ENCODE measurements at places on chromosomes 16 and 17.

DNA sequence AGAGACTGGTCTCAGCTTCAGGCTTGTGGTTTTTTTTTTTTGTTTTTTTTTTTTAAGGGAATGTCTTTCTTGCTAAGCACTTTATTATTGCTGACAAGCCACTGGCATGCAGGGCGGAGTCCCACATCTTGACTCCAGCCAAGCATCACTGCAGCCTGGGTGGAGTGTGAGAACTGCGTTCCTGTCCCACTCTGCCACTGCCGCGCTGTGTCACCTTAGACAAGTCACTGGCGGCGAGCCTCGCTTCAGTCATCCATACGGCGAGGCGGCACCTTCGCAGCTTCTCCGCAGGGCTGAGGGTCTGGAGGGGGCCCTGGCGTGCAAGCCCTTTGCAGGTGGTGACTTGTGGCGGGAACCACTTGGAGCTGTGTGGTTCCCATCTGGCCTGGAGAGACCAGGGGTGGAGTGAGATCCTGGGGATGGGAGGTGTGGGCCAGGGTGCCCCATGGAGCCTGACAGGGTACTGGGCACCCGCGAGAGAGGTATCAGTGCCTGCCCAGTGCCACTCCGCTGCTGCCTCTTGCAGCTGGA lies 99.1 kb upstream of the CIBAR2 start:
- DNase-seq = no peak

DNA sequence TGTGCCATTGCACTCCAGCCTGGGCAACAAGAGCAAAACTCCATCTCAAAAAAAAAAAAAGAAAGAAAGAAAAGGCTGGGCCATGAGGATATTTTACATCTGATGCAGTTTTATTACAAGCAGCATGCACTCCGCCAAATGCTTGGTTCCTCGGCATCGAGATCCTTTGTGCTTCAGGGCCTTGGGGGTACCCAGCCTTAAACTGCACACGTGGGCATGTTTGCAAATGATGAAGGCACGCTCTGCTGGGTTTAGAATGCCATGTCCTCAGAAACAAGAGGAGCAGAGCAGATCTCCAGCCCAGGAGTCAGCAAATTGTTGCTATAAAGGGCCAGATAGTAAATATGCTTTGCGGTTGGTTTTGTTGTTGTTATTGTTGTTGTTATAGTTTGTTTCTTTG lies 153.2 kb downstream of the KATNIP start:
- no peak for DNase-seq

DNA sequence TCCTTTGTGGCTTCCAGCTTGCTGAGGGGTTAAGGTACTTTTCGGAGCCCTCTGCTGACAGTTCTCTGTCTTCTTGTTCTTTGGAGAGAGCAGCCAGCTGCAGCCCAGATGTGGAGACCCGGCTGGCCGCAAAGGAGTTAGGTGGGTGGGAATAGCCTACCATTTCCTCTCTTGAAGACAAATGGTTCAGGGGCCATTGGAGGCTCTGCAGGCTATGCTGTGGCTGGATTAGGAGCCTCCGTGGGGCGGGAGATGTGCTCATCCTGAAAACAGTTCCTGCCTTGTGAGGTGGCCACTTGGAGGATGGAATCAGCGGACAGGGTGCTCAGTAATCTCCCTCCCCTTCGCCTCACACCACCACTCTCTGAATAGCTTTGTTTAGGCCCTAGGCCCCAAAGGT lies 30.3 kb downstream of the MEOX1 start:
- DNase-seq = no peak

DNA sequence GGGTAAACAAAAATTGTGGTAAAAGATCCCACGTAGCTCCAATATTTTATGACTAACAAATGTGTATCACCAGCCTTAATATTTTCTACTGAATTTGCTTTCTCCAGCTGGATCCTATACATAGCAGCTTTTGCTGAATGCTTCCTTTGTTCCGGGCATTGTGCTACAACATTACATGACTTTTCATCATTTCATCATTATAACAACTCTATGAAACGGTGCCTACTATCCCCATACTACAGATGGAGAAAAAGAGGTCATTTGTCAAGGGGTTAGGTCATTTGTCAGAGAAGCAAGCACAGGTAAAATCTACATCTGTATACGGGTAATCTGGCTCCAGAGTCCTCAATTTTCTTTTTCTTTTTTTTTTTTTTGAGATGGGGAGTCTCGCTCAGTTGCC lies 74.3 kb downstream of the KANSL1 start:
- DNase-seq = no peak

GRCh38 chr17:45320931-45321461 lies 4.2 kb upstream of the MAP3K14 start:
- DNase-seq = peak; percentile 47

GRCh38 chr16:68466174-68466573 lies 17.9 kb upstream of the SMPD3 start:
- no peak for DNase-seq

- DNase-seq = peak; percentile 78
Measured at GRCh38 chr16:27237219-27238015, 31.2 kb downstream of the NSMCE1 start.

DNA sequence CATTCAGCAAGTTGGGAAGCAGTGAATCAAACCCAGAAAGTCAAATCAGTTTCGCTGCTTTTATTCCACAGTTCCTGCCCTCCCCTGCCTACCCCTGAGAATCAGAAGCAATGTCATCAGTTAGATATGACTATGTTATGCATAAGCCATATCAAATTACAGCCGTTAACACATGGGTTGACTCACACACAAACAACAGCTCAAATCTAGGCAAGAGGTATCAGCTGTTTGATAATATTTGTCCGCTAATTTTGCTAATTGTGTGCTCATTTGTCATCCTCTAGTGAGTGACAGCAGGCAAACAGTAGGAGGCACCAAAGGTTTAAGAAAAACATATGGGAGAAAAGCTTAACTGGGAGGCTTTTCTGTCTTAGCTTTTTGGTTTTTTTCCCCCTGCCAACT lies 327.4 kb upstream of the CCL2 start:
- no peak for DNase-seq

DNA sequence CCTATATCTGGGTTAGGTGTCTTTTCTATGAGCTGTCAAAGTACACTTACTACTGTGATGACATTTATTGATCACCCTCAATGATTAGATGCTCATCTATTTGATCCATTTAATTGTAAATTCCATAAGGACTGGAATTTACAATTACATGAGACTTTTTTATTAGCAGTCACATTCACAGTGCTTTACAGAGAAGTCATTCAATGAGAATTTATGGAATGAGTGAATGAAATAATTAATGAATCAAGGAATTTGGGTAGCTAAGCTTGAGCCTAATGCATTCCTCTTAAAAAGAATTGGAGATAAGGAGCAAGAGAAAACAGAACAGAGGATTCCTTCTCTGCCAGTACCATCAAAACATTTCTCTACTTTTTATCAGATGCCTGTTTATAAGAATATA lies 1437.5 kb upstream of the CDH8 start:
- no peak for DNase-seq

- DNase-seq = no peak
Measured at GRCh38 chr16:59697236-59697635, 963.1 kb upstream of the GOT2 start.

DNA sequence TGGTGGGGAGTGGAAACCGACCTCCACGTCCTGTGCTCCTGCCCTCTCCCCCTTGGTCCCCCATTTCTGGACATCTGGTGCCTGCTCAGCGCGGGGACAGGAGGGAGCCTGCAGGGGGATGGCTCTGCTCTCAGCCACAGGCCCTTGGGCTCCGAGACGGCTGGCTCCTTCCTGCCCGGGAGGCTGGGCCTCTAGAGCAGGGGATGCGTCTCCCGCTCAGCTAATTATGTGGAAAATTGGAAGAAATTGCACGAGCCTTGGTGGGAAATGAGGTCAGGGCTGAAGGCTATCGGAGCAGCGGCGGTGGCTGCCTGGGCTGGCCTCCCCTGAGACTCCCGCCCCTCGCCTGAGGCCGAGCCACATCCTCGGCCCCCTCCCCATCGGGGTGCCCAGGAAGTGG lies 154.6 kb upstream of the CIBAR2 start:
- no peak for DNase-seq

- no peak for DNase-seq
Measured at GRCh38 chr17:63495491-63495890, 18.6 kb downstream of the ACE start.

All from CD4-positive, alpha-beta T cell treated with Interleukin-2 at 100 ng/mL for 4 hours (primary cell).